ENCODE measurements at places on chromosomes 2 and 18. TPM values are rescaled to one million over a fixed set of nuclear protein-coding genes. Genes with fewer than 3 reads are reported as not detected.
A peak's percentile ranks its signal among the peaks of the same experiment; 100 is the strongest.

DNA sequence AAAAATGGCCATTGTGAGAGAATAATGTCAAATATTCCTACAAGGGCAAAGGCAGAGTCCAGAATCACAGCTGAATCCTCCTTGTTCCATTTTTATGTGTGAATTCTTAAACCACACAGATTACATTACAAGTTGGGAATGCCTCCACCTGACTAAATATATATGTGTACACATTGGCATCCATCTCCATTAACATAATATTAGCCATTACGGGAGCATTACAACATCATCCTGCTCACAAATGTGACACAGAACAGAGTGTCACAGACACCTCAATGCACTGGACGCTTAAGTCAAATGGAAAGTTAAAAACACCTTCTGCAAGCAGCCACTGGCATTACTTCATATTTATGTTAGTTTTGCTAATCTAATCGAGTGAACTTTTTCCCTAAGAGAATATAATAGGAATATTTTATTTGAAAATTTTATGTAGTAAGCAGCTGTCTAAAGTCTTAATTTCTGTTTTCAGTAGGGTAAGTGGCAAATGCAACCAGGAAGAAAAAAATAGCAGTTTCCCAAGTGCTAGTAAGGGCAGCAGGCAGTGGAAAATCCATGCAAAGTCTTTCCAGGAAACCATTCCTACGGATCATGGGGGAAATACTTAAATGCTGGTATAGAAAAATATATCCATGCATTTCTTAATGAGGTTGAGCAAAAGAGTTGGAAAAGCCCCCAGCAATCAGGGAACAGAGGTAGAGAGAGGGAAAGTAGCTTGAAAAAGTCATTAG lies 255.6 kb downstream of the OSR1 start:
- DNase-seq, result no peak

Gene IL37
- total RNA-seq, result not detected

- DNase-seq, result no peak
Observed at GRCh38 chr2:44186810-44187209, 18.1 kb downstream of the PPM1B start.

Gene LAMA1
- total RNA-seq, result 2.6 TPM

- DNase-seq, result no peak
Observed at GRCh38 chr18:79518028-79518682, 122.4 kb downstream of the NFATC1 start.

GRCh38 chr18:39913672-39914366 lies 2041.2 kb upstream of the PIK3C3 start:
- DNase-seq, result no peak

Gene CPO
- not detected for total RNA-seq

DNA sequence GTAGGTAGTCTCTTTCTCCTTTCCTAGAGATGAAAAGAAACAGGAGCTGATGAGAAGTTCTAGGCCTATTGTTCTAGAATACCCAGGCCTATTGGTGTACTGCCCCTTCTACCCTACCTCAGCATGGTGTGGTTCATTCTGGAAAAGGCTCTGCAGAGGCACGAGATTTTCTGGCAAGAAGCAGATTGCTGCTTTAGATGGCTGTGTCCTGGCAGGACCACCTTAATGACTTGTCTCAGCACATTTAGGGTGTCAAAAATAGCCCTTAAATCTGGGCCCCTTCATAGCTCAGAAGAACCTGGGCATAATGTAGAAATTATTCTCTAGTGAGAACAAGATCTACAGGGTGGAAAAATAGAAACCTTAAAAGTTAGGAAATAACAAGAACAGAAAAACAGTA lies 87.9 kb downstream of the BCL2L11 start:
- no peak for DNase-seq

Gene TIGD1
- total RNA-seq, result 8.4 TPM

DNA sequence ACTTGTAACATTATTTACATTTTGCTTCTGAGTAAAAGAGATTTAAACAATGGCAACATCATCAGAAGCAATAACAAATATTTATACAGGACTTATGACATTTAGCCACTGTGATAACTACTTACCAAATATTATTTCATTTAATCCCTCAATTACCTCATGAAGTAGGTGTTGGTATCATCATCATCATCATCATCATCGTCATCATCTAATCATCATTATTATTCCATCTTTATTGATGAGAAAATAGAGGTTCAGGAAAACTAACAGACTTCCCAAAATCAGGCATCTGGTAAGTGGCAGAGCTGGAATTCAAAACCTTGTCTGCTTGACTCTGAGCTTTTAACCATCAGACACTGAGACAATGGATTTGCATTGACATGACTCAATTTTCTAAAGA lies 204.4 kb downstream of the NCKAP5 start:
- DNase-seq, result no peak

Gene ZNF512
- total RNA-seq, result 26.1 TPM

- peak; percentile 71 for DNase-seq
Observed at GRCh38 chr2:46849721-46850556, 65.7 kb downstream of the MCFD2 start.
